Sciatic nerve (tissue), 2 donors: ENCODE measurements at places on chromosomes 2 and 18.

DNA sequence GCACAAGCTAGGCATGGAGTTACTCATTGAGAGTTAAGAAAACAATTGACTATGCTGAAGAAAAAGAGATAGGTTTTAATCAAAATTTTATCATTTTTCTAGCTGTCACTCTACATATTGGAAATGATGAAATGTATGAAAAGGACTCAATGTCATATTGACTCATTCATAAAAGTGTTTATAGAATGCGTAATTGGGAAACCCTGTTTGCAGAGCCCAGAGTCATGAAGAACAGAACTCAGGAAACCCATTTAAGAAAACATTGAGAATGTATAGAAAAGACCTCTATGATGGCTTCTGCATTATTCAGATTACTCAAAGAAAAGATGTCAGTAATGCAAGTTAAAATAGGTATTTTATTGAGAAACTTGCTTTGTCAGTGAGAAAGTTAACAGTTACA lies 36.4 kb downstream of the SCRN3 start:
- DNase-seq: no peak

- DNase-seq: no peak
Observed at GRCh38 chr2:189576396-189576795, 4.2 kb downstream of the SLC40A1 start.

GRCh38 chr2:188345020-188345419 lies 53.3 kb downstream of the GULP1 start:
- DNase-seq: no peak

DNA sequence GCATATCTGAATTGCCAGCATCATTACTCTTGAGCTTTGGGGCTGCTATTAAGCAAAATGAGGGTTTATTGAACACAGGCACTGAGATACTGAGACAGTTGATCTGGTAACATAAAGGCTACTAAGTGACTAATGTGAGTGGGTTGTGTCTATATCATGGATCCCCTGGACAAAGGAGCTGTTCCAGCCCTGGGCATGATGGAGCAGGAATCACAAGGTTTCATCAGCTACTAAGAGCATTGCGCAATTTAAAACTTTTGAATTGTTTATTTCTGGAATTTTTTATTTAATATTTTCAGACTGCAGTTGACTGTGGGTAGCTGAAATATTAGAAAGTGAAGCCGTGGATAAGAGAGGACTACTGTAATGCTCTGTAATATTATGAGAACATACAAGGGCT lies 73.5 kb downstream of the MGAT5 start:
- no peak for DNase-seq

DNA sequence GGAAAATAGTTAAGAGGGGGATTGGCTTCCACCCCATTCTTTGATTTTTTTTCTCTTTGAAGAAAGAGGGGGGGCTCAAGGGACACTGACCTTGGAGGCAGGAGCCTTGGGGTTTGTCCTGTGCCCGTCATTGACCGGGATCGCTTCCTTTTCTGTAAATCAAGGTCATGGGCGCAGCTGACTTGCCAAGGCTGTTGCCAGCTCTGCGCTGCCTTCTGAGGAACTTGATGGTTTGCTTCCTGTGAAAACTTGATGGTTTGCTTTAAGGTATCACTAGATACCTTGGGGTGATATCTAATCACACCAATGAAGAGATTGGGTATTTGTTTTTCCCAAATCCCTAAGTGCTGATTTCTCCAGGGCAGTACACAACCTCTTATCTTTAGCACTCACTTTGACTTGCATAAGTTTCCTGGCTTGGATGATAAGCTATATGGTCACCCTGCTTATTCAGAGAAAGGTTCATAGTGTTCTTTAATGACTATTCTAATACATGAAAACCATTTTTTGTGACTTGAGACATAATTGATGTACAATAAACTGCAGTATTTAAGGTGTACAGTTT lies 56.0 kb downstream of the DGKD start:
- no peak for DNase-seq

DNA sequence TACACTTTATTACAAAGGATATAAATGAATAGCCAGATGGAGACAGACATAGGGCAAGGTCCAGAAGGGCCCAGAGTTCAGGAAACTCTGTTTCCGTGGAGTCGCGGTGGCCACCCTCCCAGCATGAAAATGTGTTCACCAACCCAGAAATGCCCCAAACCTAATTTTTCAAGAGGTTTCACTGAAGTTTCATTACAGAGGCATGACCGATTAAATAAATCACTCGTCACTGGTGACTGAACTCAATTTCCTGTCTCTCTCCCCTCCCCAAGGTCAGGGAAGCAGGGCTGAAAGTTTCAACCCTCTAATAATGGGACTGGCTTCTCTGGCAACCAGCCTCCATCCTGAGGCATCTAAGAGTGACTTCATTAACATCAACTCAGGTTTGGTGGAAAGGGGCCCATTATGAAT lies 22.4 kb downstream of the USP40 start:
- no peak for DNase-seq

DNA sequence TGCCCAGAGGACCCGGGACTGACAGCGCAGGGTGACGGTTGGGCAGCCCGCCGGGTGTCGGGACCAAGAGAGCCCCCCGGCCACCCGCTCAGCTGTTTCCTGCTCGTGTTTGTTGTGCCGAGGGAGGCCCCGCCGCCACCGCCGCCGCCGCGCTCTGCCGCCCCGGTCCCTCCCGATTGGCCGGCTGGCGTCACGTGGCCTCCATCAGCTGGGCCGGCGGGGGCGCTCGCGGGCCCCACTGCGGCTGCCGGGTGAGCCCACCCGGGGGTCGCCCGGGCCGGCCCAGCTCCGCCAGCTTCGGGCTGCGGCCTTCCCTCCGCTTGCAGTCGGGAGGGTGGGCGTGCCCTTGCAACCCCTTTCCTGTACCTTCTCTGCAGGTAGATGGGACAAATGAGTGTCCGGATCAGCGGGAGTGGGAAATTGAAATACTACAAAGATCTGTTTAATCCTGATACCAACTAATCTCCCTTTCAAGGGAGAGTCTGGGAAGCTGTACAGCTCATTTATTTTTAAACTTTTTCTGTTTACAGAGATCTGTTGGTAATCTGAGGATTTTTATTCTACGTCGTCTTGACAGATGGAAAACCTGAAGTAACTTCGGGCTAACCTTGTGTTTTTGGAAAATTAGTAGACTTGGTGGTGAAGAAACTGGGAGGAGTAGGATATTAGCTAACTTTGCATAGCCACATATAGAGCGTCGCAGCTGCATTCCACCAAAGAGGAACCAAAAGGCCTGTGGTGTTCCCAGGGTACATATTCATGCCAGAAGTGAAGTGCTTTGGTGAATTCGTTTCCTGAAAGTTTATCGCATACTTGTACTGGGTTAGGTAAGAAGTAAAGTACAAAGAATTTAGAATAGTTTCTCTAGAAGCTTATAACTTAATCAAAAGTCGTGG lies 1.2 kb downstream of the YPEL5 start:
- DNase-seq: peak; percentile 89

GRCh38 chr2:136386046-136386445 lies 268.1 kb upstream of the CXCR4 start:
- no peak for DNase-seq

GRCh38 chr18:48838921-48839818 lies 111.6 kb downstream of the SMAD7 start:
- DNase-seq: no peak

GRCh38 chr18:9173770-9174233 lies 37.2 kb downstream of the ANKRD12 start:
- DNase-seq: no peak

GRCh38 chr18:3156325-3156640 lies 63.5 kb downstream of the MYOM1 start:
- DNase-seq: no peak

- no peak for DNase-seq
Observed at GRCh38 chr2:10764896-10765295, 43.5 kb downstream of the ATP6V1C2 start.

DNA sequence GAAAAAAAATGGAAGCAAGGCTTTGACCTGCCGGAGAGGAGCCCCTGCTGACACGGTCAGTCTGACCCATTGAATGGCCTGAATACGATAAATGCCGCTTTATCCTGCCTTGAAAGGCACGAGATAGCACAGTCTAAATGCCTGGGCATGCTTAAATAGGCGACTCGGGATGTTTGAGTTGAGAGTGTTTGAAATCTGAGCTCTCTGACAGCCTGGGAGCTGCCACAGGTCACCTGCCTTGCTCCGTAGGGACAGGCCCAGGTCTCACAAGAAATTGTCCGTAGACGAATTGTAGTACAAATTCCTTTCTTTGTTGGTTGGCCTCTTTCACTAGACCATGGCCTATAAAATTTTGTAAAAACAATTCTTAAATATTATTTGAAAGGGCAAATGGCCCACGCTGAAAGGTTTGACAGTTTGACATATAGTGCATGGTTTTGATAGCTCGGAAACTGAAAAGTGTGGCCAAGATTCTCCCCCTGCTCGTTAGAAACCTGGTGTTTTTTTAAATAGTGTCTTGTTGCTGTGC lies 72.8 kb downstream of the MEIS1 start:
- no peak for DNase-seq

GRCh38 chr2:238165288-238165921 lies 6.6 kb downstream of the ERFE start:
- peak; percentile 41 for DNase-seq

- DNase-seq: no peak
Observed at GRCh38 chr18:49151482-49151881, 200.7 kb upstream of the SMAD7 start.

DNA sequence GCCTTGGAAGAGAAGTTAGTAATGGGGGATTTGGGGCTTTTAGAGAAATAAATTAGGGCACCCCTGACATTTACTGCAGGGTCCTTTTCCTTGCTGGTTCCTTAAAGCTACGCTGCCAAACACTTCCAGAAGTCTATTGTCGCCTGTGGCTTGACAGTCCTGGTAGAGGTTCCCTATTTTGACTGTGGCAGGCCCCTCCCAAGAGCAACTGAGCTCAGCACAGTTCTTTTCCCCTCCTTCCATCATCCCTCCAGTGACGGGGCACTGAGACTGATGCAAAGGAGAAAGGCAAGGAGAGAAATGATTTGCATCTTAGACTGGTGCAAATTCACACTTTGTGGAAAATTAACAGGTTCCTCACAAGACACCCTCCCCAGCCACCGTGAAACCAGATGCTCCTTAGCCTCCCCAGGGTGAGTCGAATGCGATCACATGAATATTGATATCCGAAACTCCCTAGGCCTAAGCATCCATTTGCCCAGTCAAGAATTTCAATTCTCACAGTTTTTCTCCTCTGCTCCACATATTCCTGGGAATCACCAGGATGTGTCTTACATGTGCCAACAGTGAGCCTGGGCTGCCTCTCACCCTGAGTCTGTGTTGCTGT lies 45.4 kb downstream of the RABL2A start:
- no peak for DNase-seq

GRCh38 chr2:190637281-190637734 lies 11.6 kb upstream of the NAB1 start:
- DNase-seq: no peak

- no peak for DNase-seq
Observed at GRCh38 chr2:37730037-37730818, 58.8 kb upstream of the CDC42EP3 start.

DNA sequence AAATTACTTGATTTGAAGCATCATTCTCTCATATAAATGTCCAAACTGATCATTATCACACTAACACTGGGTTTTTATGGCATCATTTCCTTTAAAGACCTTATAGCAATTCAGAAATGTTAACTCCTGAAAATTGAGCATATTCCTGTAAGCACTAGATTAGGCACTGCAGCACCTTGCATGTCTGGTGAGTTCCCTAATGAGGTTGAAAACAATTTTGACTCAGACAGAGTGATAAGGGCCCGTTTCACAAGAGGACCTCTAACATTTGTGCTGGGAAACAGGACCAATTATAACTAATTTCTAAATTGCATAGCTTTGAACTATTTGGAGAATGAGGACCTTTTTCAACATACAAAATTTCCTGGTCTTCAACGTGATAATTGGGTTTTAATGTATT lies 69.9 kb downstream of the OSBPL6 start:
- no peak for DNase-seq

DNA sequence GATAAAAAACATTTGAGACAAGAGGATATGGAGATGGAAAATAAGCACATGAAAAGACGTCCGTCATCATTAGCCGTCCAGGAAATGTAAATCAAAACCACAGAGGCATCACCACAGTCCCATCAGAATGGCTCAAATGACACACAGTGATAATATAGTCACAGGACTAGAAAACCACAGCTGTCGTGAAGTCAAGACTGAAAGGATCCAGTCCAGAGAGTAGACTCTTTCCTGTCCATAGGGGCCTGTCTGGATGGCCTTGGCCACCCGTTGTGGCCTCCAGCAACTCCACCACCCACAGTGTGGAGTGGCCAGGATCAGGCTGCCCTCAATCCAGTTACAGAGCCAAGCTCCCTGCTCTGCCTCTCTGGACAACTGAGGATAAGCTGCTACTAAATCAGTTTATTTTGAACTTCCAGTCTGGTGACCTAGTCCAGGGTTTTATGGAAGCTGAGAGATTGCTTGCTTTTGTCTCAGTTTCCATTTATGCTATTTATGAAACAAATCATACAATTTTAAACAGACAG lies 60.4 kb downstream of the RHOB start:
- peak; percentile 32 for DNase-seq

- DNase-seq: no peak
Observed at GRCh38 chr2:202842690-202843089, 28.9 kb downstream of the ICA1L start.

GRCh38 chr2:10400568-10400977 lies 47.6 kb downstream of the ODC1 start:
- DNase-seq: peak; percentile 72

DNA sequence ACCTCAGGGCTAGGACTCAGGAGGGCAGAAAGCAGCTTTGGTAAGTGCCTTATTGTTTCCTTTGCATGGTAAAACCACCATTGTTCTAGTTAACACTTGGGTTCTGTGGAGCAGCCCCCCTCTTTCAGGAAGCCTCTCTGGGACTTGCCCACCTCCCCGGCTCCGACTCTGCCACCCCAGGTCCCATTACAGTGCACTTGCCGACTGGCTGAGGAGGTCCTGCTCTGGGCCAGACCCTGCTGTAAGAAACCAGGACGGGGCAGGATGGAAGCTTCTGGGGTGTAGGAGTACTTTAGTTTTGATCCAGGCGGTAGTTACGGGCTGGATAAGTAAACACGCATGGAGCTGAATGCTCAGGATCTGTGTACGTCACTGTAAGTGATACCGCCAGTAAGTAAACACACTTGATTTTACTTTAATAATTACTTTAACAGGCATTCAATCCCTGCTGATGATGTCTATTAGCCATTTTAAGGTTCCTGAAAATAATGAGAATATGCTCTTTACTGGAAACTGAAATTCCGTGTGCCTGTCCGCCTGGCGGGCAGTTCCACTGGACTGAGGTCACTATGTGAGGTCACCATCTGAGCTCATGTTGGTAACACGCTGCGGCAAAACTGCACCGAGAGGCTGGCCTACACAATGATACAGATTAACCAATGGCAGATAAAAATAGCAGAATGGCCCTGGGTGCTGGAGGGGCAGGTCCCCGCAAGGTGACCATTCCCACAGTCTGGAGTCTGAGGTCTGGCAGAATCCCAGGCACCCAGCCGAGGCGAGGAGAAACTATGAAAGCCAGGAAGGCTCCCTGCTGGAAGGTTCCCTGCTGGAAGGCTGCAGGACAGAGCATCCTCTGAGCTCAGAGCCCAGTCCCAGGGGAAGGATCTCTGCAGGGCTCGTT lies 25.2 kb downstream of the HS1BP3 start:
- peak; percentile 64 for DNase-seq

- DNase-seq: no peak
Observed at GRCh38 chr2:118657466-118657865, 190.0 kb downstream of the EN1 start.
